ENCODE measurements at places on chromosomes 12 and 14. TPM values are rescaled to one million over a fixed set of nuclear protein-coding genes. Genes with fewer than 3 reads are reported as not detected.

Gene SIX1
- total RNA-seq: not detected

Gene RAPGEF3
- total RNA-seq: 15.6 TPM

Gene IGFBP6
- total RNA-seq: 2.4 TPM

Gene RDH16
- total RNA-seq: under 0.01 TPM

Gene ING4
- total RNA-seq: 57.6 TPM

Gene INSM2
- total RNA-seq: not detected

Gene DRAM1
- 22.4 TPM for total RNA-seq

Gene SVOP
- under 0.01 TPM for total RNA-seq

Gene HOXC6
- not detected for total RNA-seq

Gene L3HYPDH
- 55.5 TPM for total RNA-seq

Gene LALBA
- not detected for total RNA-seq

Gene CLEC7A
- total RNA-seq: 2.4 TPM

Gene PHLDA1
- total RNA-seq: 0.54 TPM

Gene NT5DC3
- 2.2 TPM for total RNA-seq

Gene KCNA5
- under 0.01 TPM for total RNA-seq

Gene TNFRSF1A
- total RNA-seq: 217 TPM

Gene PTHLH
- 0.27 TPM for total RNA-seq

Gene GDF3
- not detected for total RNA-seq

Gene ACSM4
- not detected for total RNA-seq

Gene KRT4
- total RNA-seq: not detected

DNA sequence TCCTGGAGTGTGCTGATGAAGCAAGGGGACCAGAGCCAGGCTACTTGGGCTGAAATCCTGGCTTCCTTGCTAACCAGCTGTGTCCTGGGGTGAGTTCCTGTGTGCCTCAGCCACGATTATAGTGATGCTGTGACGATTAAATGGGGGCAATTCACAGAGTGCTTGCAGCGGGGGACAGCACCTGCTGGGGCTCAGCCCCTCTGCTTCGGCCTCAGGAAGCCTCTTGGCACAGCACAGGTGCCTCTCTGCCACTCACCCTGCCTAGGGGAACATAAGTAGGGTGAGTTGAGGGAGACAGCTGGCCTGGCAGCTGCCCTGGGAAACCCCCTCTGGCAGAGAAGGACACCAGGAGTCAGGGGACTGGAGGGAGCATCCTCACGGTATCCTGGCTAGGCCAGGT lies 9.4 kb downstream of the KRT80 start:
- no peak for DNase-seq

DNA sequence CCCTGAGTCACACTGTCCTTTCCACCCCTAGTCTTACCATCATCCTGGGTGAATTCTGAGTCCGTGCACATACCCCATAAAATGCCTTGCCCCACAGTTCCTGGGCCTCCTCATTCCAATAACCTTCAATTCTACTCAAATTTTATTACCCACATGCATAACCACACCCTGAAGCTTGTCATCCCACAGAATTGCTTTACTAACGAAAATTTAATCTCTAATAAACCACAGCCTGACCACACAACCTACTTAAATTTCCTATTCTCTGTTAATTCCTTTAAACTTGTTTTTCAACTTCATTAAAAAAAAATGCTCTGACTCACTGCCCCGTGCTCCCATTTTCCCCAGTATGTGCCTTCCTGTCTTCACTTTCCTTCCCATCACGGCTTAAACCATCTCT lies 205.9 kb downstream of the PHLDA1 start:
- DNase-seq: no peak

GRCh38 chr12:11162502-11162901 lies 8.5 kb upstream of the SMIM10L1 start:
- DNase-seq: no peak

GRCh38 chr12:13167226-13167625 lies 29.3 kb upstream of the EMP1 start:
- DNase-seq: no peak

- no peak for DNase-seq
Measured at GRCh38 chr12:113432986-113433385, 10.8 kb downstream of the SDSL start.

- DNase-seq: no peak
Measured at GRCh38 chr12:58066296-58066695, 124.9 kb downstream of the ATP23 start.

- DNase-seq: peak; percentile 51
Measured at GRCh38 chr12:121939186-121939585, 20.8 kb downstream of the CFAP251 start.

GRCh38 chr12:132359971-132360370 lies 30.6 kb upstream of the GALNT9 start:
- DNase-seq: no peak

DNA sequence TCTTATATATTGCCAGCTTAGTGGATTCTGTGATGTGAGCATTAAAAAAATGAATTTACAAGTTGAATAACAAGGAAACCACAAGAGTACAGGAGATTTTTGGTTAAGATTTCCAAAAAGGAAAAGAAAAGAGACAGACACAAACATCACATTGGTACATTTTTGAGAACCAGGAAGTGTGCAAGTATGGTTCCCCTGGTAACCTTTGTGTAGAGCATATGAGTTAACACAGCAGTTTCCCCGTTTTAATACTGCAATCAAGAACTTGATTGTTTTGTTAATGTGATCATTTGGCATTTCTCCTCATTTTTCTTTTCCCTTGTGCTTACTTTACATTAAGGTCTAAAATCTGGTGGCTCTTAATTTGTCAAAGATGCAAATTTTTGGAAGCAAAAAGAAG lies 490.4 kb upstream of the ATP2B1 start:
- peak; percentile 62 for DNase-seq

GRCh38 chr12:45966486-45966885 lies 23.9 kb downstream of the SCAF11 start:
- DNase-seq: no peak

- no peak for DNase-seq
Measured at GRCh38 chr12:46577063-46577776, 204.6 kb upstream of the SLC38A2 start.

GRCh38 chr14:81273961-81274575 lies 53.3 kb upstream of the GTF2A1 start:
- no peak for DNase-seq

DNA sequence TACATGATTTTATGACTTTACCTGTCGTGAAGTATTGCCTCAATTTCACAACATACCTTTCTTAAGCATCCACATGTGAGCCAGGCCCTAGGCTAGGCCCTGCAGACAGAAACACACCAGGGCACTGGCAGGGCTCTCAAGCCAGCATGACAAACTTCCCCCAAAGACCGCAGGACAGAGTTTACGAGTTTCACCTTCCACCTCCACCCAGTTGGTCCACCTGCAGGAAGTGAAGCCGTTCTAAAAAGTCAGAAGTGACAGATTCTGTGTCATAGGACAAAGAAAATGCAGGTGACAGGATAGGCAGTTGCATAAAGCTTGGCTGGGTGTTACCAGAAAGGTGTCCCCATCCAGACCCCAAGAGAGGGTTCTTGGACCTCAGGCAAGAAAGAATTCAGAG lies 382.3 kb downstream of the PCNX1 start:
- DNase-seq: no peak

- no peak for DNase-seq
Measured at GRCh38 chr14:90676912-90677311, 139.3 kb downstream of the TTC7B start.

DNA sequence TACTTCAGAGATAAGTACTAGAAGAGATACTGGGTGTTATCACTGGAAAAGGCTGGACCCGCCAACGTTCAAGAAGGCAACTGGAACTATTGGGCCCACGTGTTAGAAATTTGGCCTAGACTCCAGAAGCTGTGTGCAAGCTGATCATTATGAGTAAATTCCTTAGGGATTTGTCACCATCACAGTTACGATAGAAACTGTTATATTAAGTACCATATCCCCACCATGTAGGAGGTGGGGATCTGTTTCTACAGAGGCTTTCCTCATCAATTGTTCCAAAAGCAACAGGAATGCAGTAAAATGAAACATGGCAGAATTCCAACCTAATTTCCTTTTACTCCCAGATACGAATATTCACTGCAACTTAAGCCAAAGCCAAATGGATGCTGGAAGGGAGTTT lies 170.7 kb downstream of the NOVA1 start:
- no peak for DNase-seq

DNA sequence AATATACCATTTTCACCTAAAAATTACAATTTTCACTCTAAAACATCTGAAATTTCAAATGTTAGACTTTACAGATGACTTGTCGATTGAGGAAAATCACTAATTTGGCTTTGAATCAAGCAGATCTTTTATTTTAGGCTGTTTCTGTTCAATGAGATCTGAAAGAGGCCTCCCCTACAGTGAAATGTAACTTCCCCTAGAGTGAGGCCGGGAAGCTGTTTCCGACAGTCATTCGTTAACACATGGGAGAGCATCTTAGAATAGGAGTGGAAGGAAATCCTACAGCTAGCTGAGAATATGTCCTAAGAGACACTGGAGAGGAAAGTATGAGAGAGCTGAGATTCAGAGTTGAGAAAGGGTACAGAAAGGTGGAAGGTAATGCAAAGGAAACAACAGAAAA lies 5.7 kb upstream of the C14orf93 start:
- no peak for DNase-seq

- no peak for DNase-seq
Measured at GRCh38 chr12:71321531-71321930, 118.1 kb upstream of the LGR5 start.

- DNase-seq: no peak
Measured at GRCh38 chr14:65329911-65330310, 82.6 kb upstream of the FUT8 start.

DNA sequence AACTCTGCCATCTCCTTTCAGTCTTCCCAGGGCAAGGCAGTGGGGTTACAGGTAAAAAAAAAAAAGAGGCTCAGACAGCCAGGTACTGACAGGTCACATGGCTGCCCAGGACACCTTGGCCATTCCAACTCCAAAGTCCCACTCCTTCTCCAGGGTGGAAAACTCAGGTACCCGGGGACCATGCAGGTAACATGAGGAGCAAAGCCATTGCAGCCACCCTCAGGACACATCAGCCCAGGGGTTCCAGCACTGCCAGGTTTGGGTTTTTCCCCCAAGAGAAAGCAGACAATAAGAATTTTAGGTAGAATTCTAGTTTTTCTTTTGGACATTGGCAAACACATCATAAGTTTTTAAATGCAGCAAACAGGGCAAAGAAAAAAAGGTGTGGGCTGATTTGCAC lies 15.3 kb downstream of the FAM222A start:
- no peak for DNase-seq

- no peak for DNase-seq
Measured at GRCh38 chr12:75982169-75982564, 49.4 kb downstream of the PHLDA1 start.

Measured in hematopoietic multipotent progenitor cell (in vitro differentiated cells).